Activated CD8-positive, alpha-beta memory T cell treated with anti-CD3 and anti-CD28 coated beads, Interleukin-2, amount 50 U/mL, for 48 hours (primary cell): ENCODE measurements at places on chromosomes 12 and 14.

GRCh38 chr14:30271811-30272323, 287.1 kb upstream of the G2E3 start:
- DNase-seq = no peak

DNA sequence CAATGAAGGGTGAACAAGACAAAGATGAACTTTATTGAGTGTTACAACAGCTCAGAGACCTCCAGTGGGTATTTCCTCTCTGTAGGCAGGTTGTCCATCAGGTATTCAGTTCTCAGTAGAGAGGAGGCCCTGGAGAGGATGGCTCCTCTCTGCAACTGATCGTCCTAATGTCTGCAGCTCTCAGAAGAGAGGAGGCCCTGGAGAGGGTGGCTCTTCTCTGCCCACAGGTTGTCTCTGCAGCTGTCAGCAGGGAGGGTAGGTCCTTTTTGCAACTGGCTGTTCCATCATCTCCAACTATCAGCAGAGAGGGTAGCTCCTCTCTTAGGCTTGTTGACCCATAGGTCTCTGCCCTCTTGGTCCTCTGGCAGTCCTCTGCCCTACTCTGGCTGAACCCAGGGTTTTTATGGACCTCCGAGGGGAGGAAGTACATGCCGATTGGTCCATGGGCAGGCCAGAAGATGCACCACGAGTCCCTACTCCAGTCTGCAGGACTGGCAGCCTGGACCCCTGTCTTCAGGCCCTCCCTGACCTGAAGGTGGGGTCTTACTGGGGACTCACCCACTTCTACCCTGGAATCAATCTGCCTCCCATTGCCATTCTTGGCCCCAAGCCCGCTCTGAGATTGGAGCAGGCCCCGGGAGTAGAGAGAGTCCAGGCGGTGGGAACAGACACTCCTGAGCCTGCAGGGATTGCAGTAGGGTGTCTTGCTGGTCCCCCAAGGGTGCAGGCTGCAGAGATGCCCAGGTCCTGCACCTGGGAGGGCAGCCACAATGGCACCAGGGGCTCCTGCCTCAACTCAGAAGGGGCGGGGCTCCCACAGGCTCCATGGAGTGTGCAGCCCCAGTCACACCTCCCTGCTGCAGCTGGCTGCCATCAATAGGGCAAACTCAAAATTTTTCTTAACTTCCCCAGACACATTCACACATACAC, 2.3 kb downstream of the TMEM116 start:
- DNase-seq = no peak

DNA sequence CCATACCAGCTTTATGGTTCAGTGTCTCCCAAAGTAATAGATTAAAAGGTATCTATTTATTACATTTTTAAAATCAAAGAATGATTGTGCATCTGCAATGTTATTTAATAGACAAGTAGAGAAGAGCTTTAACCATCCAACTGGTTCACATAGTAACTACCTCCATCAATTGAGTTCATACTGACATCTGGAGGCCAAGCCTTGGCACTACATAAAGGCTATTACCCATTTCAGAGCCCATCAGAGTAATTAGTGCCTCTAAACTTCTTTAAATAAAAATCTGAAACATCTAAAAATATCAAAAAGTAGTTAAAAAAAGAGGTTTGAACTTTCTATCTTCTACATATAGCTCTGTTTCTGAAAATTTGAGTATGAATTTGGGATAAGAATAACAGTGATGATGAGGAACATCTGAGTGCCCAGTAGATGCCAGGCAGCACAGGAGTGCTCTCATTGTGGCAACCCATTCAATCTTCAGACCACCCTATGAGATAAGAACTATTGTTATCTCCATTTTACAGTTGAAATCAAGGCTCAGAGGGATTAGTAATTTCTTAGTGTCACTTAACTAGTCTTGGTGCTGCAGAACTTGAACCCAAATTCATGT, 132.9 kb upstream of the DAAM1 start:
- DNase-seq = no peak

- no peak for DNase-seq
Observed at GRCh38 chr12:68890701-68891113, 42.3 kb downstream of the CPM start.

DNA sequence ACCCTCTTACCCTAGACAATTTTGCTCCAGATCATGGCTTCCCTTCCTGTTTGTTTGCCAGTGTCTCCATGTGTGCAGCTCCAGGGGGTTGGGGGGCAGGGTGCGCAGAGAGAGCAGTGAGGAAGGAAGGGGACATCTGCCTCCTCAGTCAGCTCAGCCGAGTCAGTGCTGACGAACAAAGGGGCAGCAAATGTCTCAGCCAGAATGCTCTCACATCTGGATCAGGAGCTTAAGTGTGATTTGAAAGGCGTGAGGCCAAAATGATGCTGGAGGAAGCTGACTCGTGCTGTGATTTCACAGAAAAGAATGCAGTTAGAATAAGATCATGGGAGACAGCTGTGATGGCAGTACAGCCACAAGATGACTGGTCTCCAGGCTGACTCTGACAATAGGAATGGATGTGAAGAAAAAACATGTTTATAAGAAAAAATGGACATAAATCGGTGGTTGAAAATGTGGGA, 27.1 kb upstream of the CDK17 start:
- peak; percentile 67 for DNase-seq

DNA sequence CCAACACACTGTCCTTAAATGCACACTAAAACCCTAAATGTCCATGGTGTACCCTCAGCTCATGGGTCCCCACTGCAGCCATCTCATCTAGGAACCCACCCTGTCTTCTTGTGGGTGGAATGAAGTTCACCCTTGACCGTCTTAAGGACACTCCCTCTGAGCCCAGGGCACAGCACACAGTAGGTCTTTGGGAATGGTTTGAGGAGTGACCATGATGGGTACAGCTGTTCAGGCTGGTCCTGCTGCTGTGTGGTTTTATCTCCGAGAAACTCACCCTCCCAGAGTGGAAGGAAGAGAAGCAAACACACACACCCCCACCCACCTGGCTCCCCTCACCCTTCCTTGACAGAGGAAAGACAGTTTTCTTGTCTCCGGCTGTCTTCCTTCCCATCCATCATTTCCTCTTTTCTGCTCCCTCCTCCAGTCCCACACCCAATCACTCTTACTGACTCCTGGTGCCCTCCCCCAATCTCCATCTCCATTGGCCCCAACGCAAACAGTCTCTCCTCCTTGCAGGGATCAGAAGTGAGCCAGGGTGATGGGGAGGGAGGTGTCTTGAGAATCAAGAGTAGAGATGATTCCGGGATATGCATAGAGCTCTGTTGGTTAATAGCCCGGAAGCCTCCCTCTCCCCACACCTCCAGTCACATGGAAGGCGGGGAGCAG, 105.9 kb upstream of the LHX5 start:
- no peak for DNase-seq

GRCh38 chr12:119259484-119259883, 75.0 kb upstream of the CCDC60 start:
- no peak for DNase-seq

DNA sequence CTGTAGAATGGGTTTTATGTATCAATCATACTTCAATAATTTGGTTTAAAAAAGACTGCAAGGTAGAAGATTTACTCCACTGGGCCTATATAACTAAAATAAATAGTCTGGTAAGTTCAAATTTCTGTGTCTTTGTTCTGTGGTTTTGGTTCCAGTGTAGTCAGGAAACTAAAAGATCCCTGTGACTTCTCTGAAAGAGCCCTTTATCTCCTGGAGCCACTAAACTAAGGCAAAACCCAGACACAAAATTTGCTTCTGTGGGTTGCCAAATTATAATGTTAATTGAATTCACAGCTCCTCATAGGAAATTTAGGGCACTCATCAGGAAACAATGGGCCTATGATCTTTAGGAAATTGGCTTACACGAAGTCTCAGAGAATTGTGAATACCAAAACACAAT, 1038.4 kb downstream of the GALC start:
- DNase-seq = no peak

GRCh38 chr14:53620317-53620716, 336.3 kb downstream of the BMP4 start:
- DNase-seq = no peak

DNA sequence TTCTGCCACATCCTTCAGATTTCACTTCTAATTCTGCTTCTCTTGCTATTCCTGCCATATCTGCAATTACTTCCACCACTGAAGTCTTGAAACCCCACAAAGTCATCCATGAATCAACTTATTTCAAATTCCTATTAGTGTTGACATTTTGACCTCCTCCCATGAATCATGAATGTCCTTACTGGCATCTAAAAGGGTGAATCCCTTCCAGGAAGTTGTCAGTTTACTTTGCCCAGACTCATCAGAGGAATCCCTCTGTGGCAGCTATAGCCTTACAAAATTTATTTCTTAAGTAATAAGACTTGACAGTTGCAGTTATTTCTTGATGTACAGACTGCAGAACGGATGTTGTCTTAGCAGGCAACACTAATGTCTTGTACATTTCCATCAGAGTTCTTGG, 162.9 kb downstream of the PCNX1 start:
- no peak for DNase-seq

GRCh38 chr12:47397664-47398281, 308.1 kb downstream of the RPAP3 start:
- DNase-seq = no peak

DNA sequence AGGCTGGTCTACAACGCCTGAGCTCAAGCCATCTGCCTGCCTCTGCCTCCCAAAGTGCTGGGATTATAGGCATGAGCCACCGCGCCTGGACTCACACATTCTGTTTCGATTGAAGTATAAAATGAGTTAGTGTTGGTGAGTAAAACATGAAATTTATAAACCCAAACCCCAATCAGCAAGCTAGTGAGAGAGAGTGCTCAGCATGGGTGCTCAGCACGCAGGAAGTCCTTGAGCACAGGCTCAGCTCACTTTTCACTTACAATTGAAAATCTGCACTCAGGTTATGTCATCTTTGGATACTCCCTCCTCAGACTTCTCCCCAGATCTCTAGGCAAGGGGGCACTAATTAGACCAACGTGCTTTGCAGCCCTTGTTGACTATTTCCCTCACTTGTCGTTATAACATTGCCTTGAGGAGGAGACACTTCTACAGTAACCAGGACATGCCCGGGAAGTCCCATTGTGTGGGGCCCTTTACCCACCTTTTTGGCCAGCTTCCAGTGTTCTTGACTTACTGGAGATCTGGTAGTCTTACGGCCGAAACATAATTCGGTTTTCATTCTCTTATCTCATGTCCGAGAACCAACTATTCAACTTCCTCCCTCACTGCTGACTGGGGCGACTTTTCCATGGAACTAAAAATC, 68.5 kb upstream of the AMN1 start:
- DNase-seq = no peak

DNA sequence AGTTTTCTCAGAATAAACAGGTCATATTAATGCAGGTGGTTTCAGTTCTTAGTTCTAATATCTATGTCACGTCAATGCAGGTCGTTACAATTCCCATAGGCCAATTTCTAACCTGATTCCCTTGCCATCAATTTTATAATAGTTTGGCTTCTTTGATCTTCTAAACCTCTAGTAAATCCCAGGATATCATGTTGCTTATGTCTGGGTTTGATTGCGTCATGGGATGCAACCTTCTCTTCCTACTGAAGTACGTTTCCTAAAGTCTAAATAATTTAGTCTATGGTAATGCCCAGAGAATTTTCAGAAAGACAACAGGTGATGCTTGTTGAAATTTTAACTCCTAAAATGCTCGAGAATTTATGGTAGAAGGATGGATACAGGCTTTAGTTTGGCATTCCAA, 19.2 kb downstream of the TAS2R7 start:
- no peak for DNase-seq

- DNase-seq = no peak
Observed at GRCh38 chr12:45246236-45246635, 30.3 kb downstream of the ANO6 start.

DNA sequence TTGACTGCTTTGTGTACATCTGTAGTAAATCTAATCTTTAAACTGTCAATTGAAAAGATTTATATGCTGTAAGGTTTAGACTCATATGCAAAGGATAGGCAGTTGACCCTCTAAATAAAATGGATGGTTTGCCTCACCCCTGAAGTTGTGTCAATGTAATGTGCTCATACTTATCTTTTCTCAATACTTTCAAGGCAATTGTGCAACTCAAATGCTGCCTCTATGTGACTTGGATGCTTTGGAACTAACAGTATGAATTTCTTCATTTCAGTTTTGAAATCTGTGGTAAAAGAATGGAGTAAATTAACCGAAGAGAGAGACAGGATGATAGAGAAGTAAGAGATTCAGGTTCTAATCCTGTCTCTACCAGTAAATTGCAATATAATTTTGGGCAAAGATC, 9.7 kb downstream of the PDE6H start:
- no peak for DNase-seq

DNA sequence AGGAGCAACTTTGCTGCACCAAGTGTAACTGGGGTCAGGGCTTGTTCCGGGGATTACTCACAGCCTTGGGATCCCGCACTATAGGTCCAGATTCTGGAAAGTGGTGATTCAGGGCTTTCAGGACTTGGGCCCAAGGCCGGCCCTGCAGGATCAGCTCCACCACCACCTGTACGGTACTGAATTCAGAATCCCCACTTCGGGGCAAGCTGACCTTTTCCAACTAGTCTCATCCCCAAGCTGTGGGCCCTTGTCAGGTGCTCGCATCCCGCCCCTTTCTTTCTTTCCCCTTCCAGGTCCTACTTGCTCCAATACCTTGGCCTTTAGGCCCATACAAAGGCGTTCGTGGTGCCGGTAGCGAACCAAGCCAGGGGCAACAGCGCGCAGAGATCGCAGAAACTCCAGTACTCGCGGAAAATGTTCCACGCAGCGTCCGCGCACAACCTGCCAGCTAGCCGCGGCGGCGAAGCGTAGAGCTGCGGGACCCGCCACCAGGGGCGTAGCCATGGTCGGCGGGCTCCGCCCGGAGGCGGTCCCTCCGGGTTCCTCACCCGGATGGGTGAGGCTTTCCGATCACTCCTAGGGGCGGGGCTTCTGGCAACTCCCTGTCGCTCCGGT, 487 bp downstream of the TINF2 start:
- no peak for DNase-seq

GRCh38 chr12:4143896-4144295, 129.7 kb upstream of the CCND2 start:
- peak; percentile 55 for DNase-seq

- no peak for DNase-seq
Observed at GRCh38 chr12:44088647-44089046, 252.8 kb downstream of the TMEM117 start.

DNA sequence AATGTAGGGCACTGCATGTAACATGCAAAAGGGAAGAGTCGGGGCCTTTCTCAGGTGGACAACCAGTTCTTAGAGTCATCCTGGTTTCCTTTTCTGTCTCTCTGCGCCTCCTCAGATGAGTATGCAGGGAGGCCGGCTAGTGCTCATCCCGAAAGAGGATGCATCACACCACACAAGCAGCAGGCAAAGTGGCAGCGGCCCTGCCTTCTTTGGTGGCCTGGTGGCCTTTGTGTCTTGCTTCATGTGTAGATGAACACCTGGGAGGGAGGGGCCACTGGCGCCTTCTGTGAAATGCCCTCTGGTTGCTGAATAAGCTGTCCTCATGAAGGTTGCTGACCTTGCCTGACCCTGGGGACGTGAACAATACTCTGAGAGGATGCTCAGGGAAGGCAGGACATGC, 18.0 kb downstream of the SLC24A4 start:
- DNase-seq = peak; percentile 73

- no peak for DNase-seq
Observed at GRCh38 chr14:98244162-98244948, 1027.6 kb downstream of the BCL11B start.

- DNase-seq = no peak
Observed at GRCh38 chr12:63882844-63883243, 38.3 kb downstream of the SRGAP1 start.

GRCh38 chr12:27790179-27790578, 10.1 kb upstream of the MANSC4 start:
- DNase-seq = no peak

GRCh38 chr12:104719700-104720338, 238.3 kb downstream of the SLC41A2 start:
- no peak for DNase-seq
